ENCODE measurements at places on chromosomes 6 and 20.

DNA sequence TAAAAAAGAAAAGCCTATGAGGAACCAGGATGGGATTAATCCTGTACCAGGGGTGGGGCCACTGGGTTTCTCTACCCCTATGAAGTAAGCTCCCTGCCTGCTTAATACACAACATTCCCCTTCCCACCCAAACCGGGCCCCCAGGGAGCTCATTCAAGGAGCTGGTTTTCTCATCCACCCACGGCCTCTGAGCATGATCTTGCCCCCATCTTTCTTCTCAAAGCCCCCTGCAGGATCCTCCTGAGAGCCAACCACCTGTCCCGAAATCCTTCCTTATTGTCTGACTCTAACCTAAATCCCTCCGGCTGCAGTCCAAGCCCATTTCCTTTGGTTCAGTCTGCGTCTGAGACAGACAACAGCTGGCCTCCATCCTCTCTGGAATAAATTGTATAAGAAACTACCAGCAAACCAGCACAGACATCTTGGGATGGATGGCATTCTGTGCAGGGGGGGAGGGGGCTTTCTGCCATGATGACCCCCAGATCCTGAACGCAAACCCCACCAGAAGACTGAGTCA lies 21.0 kb downstream of the KCNK5 start:
- DNase-seq: no peak

DNA sequence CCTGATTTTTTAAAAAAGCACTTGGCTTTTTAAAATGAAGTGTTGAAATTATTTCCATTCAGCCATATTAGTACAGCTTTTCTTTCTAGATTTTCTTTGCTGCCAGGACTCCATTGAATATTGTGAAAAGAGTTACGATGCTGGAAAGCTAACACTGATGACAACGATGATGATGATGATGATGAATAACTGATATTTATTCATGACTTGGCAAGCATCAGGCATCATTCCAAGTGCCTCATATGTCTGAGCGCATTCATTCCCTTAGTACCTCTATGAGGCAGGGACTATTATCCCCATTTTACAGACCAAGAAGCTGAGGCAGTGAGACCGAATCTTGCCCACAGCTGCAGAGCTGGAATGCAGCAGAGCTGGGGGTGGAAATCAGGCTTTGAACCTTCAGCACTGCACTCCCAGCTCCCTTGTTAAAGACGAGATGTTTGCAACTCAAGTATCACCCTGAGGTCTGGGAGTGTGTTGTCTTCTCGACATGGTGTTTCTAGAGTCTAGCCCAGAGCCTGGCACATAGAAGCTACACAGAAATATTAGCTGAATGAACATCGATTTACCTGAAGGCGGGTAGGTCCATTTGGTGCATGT lies 85.5 kb upstream of the FRMD1 start:
- no peak for DNase-seq

DNA sequence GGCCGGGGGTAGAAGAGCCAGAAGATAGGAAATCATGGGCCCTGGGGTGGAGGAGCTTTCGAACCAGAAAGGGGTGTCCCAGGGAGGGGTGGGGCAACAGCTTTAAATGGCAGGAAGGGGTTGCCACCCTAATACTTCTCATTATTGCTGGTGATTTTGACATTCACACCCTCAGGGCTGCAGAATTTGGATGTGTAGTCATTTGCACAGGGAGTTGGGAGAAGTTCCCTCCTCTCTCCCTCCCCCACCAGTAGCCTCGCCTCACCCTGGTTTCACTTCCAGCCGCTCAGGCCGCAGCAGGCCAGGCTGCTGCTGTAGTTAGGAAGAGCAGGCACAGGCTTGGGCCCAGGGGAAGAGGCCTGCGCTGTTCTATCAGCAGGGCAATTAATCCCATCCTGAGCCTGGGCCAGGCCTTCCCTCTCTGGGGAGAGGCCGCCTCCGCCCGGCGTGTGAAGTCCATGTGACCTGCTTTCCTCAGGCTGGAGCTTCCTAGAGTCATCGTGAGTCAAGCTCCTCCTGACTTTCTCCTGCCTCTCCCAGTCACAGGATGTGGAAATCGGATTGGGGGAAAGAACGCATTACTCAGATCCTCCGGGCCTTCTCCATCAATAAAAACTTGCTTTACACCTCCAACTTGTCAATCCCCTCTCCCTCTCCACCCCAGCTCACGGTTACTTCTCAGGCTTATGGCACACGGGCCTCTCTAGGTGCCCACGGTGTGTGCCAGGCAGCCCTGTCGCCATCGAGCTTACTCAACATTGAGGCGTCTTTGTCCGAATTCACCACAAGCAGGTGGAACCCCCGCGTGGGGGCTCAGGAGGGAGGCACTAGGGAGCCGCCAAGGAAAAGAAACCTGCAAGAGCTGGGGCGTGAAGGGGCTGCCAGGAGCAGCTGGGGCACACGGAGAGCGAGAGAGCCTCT lies 7.8 kb downstream of the ADTRP start:
- peak; percentile 97 for DNase-seq

DNA sequence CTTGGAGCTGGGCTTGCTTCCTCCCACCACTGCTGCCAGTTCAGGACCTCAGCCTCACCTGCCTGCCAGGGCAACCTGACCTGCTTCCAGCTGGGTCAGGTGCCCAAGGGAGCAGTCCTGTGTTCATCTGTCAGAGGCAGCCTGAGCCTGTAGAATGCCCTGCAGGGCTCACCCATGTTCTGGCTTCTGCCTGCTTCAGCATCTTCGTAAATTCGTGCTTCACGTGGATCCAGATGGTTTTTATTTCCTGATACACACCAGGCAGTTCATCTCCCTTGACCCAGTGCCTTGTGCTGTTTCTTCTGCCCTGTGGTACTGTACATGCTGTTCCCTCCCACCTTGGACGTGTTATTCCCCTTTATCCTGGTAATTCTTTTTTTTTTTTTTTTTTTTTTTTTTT lies 50.2 kb downstream of the ARID1B start:
- no peak for DNase-seq

DNA sequence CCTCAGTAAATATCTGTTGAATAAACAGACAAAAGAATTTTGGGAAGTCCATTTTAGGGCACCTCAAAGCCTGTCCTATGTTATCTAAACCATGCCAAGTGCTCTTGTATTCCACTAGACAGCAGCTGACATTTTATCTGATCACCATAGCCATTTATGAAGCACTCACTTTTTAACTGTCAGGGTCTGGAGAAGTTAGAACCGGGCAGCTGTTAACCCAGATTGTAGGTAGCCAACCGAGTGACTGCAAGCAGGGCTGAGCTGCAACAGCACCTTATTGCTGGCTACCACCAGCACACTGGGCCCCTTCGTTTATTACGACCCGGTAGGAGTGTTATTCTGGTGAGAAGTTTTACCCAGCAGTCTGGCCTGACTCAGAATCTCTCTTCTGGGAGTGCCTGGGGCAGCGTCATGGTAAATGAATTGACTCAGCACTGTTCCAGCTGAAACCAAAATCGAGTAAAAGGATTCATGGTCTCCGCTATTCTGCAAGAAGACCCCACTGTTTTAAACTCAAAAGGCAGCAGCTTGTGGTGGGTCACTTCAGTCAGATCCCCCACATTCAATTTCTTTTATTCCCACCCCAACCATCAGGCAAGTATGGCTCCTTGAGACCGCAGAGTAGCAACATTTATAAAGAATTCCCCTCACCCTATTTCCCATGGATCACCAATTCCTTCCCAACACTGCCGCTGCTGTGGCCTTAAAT lies 1.7 kb downstream of the UBE2V1 start:
- DNase-seq: no peak

DNA sequence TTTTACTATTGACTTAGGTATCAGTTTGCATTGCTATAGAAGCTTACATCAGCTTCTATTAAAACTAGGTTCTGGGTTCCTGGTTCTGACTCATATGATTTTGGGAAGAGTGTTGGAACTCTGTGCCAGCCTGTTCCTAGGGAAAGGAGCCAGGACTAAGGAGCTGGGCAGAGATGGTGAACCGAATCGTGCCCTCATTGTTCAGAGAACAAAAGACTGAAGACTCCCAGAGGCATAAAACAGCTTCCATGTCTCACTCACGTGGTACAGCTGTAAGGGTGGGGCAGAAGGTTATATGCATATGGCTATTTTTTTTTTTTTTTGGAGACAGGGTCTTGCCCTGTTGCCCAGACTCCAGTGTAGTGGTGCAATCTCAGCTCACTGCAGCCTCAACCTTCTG lies 89.1 kb upstream of the THBS2 start:
- no peak for DNase-seq

DNA sequence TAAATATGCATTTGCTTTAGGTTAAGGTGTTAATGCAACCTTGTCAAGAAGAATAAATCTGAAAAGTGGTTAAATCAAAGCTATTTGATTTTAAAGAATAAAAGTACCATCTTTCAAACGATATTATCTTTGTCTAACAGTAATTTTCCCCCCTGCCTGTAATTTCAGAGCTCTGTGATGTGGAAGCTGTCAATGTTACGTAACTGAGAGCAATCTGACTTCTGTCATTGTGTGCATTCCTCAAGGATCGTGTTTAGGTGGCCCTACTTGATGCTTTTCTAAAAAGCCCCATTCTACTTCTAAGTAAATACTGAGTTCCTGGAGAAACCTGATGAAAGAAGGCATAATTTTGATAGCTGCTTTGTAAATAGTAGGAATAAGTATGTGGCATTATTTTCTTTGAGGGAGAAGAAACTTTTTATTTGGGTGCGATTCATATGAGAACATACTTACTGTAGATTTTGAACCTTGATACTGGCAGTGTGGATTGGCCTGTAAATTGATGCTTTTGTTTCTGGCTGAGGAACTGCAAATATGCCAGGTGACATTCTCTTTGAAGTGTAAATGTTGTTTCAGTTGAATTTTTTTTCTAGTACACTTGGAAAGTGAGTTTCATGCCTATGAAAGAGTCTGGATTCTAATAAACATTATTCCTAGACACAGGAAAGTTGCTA lies 529.6 kb upstream of the FLRT3 start:
- no peak for DNase-seq

- DNase-seq: no peak
These were observed 54.4 kb upstream of the SLCO4A1 start for GRCh38 chr20:62587757-62588402.

GRCh38 chr6:44539701-44540355 lies 152.3 kb downstream of the CDC5L start:
- peak; percentile 35 for DNase-seq

GRCh38 chr20:21184819-21185218 lies 58.9 kb downstream of the KIZ start:
- DNase-seq: no peak

DNA sequence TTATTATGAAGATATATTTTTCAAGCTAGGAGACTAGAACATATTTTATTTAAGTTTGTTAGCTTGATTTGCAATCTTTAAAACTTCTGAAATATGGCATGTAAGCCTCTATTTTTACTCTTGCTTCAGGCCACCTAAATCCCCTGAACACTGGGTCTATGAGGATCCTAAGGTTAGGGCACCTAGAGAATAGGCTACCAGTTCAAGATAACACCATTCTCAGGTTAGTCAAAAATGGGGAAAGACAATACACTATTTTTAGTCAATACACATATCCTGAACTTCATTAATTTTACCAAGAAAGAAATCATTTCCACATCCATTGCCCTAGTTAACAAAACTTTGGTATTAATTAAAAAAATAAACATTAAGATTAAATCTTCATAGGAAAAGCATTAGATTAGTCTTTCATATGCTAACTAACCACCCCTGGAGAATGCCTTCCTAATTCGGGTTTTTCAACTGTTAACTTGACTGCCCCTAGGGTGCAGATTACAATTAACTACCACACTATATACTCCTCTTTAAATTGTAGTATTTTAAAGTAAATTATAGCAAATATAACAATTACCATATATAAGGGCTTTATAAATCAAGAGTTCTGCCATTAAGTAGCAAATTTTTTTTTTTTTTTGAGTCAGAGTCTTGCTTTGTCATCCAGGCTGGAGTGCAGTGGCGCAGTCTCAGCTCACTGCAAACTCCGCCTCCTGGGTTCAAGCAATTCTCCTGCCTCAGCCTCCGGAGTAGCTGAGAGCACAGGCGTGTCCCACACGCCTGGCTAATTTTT lies 6.7 kb upstream of the HSF2 start:
- no peak for DNase-seq

DNA sequence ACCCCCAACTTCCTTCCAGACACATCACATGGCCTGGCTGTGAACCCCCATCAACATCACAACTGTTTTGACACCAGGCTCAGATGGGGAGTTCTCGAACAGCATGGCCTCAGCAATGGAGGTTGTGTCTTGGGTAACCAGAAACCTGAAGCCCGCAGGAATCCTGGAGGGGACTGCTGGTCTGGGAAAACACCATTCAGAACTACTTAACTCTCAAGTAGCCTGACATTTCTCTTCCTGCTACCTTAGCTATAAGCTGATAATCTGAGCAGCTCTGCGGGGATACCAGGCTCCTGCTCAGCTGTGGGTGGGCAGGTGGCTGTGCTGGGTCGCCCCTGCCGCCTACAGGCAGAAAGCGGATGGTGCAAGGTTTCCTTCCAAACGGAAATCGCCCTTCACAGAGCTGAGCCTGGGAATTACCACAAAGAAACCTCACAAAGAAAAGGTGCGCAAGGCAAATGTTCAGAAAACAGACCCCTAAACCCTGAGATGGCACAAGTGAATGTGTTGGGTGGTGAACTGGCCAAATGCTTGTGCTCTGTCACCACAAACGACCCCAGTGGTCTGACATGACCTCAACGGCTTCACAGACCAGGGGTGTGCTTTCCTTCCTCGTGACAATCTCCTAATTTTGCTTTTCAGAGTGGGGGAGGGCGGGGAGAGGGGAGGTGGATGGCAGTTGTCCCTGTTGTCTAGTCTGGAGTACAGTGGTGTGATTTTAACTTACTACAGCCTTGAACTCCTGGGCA lies 29.5 kb downstream of the SNX5 start:
- peak; percentile 64 for DNase-seq

GRCh38 chr20:50464026-50464724 lies 46.0 kb upstream of the PTPN1 start:
- peak; percentile 58 for DNase-seq

- DNase-seq: no peak
These were observed 13.5 kb upstream of the ZNF391 start for GRCh38 chr6:27374824-27375612.

GRCh38 chr20:24461848-24462247 lies 7.6 kb upstream of the SYNDIG1 start:
- no peak for DNase-seq

DNA sequence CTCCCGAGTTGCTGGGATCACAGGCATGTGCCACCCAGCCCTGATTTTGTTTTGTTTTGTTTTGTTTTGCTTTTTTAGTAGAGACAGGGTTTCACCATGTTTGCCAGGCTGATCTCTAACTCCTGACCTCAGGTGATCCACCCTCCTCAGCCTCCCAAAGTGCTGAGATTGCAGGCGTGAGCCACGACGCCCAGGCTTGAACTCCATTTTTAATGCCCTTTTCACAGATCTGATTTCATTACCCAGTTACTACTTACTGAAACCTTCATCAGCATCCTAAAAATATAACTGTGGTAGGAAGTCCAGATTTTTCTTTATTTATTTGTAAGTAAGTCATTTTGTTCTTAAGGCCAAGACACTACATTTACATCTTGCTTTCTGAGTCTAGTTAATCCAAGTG lies 64.0 kb downstream of the HDDC2 start:
- no peak for DNase-seq

DNA sequence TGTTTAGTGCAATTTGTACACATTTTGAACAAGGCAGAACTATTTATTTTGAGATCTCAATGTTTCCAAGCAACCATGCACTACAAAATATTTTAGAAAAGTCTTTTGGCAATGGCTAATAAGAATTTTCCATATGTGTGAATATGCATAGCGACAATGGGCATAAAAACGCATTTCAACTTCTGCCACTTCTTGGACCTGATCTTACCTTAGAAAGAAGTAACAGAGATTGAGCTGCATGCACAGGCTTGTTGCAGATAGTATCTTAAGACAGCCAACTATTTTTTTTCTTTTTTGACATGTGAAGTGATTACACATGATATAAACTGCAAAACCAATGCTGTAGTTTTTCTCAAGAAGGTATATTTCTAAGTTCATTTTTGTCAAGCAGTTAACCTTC lies 210.4 kb upstream of the PHACTR1 start:
- no peak for DNase-seq
